ENCODE measurements at places on chromosomes 1 and 21.

DNA sequence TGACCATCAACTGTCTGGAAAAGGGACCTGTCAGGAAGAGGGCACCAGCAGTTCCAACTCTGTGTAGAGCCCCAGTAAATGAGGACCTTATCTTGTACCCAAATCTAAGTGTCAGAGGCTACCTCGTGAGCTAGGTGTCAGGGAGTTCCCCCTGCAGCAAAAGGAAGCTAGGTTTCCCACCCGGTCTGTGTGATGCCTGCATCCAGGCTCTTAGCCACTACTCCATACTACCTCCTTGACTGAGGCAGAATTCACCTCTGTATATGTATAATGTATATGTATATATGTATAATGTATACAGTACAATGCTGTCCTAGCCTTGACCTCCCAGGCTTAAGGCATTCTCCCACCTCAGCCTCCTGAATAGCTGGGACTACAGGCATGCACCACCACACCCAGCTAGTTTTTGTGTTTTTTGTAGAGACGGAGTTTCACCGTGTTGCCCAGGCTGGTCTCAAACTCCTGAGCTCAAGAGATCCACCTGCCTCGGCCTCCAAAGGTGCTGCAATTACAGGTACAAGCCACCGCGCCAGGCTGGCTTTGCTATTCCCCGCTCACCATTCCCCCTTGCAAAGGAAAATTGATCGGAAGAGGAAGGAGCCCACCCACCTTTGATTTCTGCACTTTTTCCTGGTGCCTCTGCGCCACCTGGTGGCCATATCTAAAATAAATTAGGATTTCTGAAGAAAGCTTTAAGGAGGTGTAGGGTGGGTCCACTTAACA lies 15.7 kb upstream of the LUZP1 start:
- no peak for DNase-seq

DNA sequence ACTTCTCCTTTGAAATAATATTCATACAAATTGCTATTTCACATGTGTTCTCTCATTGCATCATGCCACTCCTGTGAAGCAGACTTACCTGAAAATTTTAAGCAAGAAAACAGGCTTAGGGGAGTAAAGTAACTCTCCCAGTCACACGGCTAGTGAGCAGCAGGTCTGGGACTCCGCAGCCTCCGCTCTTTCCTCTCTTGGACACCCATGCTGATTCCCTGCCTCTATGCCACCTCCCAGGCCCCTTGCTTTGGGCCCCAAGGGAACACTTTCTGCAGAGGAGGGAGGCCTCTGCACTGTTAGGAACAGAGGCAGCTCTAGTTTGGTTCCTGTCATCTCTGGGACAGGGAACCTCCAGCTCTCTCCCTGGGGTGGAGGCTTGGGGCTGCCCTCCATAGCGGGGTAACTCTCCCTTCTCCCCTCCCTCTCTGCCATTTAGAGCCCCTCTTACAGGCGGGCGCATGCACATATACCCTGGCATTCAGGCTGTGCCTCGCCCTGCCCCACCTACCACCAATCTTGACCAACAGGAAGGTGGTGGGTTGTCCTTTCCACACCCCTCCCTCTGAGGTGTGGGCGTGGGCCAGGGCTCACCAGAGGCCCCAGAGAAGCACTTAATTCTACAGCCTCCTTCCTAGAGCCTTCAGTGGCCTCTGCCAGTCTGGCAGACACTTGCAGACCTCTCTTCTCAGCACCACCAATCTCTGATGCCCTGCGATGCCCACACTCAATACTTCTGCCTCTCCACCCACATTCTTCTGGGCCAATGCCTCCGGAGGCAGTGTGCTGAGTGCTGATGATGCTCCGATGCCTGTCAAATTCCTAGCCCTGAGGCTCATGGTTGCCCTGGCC lies at the start of gene RXFP4:
Gene RXFP4 (plus strand): TSS at position 646 of the 852 bp plus-strand sequence. CDS start 72 bp downstream, at position 718.
- DNase-seq: no peak

GRCh38 chr1:98090351-98090750 lies 169.5 kb upstream of the DPYD start:
- DNase-seq: no peak

- DNase-seq: no peak
Measured at GRCh38 chr1:228867108-228867950, 132.1 kb downstream of the RHOU start.

DNA sequence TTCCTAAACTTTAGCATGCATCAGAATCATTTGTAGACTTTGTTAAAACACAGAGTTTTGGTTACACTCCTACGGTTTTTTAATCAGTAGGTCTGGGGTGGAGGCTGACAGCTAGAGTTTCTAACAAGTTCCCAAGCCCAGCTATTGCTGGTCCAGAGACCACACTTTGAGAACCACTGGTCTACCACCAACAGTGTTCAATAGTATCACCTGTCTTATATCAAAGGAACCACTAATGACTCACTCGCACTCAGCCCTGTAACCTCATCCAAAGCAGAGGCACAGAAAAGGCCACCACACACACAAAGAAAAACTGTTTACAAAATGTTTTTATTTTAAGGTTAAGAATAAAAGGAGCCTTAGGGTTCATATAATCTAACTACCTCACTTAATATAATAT lies 68.7 kb downstream of the HIVEP3 start:
- no peak for DNase-seq

- no peak for DNase-seq
Measured at GRCh38 chr1:202304375-202304774, 37.4 kb downstream of the UBE2T start.

- no peak for DNase-seq
Measured at GRCh38 chr1:66315671-66316070, 218.3 kb upstream of the SGIP1 start.

- no peak for DNase-seq
Measured at GRCh38 chr1:62311473-62311943, 7.7 kb downstream of the KANK4 start.
